Gastroesophageal sphincter (tissue), 4 donors: ENCODE measurements at places on chromosomes 7 and 10.

DNA sequence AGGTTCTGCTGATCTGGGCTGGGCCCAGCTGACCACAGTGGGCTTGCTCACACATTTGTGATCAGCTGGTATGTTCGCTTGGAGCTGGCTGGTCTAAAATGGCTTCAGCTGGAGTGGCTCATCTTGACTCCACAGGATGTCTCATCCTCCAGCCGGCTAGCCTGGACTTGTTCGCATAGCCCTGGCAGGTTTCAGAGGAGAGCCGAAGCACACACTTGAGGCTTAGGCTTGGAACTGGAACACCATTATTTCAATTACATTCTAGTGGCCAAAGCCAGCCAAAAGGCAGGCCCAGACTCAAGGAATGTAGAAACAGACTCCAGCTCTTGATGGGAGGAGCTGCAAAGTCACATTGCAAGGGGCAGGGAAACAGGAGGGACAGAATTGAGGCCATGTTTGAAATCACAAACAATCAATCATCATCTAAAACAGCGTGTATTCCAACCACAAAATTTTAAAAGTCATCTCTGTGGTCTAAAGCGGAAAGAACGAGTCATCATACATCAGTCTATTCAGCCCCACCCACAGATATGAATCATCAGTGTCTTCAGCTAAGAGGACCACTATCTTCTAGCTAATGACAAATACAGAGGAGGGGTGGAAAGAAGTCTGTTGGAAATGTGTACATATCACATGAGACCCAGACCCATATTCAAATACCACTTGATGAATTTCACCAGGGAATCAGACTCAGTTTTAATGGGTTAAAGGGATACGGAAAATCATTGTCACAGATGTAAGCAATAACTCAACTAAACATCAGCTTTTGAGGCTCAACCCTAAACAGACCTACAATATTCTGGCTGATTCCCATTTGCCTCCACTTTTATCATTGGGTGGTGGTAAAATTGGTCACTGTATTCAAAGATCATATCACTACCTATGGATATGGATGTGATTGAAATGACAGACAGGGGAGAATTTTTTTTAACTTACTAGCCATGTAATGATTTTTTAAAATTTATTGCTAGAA is 139.0 kb upstream of the MKLN1 start:
- ATAC-seq, result peak; percentile 87

GRCh38 chr10:62919776-62920175 is 103.6 kb upstream of the EGR2 start:
- no peak for ATAC-seq

DNA sequence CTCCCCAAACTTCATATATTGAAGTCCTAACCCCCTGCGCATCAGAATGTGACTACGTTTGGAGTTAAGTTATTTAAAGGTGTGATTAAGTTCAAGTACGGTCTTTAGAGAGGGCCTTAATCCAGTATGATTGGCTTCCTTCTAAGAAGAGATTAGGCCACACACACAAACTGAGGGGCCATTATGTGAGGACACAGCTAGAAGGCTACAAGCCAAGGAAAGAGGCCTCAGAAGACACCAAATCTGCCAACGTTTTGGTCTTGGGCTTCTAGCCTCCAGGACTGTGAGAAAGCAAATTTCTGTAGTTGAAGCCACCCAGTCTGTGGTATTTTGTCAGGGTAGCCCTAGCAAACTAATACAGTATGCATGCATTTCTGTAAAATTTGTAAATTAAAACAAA is 41.7 kb downstream of the REEP3 start:
- no peak for ATAC-seq

DNA sequence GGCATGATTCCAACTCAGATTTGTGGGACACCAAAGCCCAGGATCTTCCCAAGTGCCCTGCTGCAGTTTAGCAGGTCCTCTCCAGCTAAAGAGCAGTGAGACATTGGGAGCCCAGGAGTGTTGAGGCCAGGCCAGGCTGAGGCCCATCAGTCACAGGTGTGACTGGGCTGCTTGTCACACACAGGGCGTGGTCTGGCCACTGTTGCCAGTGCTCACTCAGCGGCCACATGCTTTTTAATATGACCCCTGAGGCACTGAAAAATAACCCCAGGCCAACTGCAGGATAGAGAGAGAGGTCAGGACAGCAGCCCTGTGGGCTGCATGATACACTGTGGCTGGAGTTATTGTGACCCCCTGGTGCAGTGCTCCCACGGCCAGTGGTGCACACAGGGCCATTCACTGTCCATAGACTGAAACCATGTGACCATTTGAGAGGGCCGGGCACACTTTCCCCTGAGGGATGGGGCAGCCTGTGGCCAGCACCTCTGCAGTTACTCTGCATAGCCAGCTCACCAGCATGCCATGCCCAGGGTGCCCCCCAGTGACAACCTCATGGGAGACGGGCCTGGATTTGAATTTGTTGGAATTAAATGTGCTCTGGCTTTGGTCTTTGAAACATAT is 4.2 kb downstream of the GDF2 start:
- no peak for ATAC-seq

- no peak for ATAC-seq
Measured at GRCh38 chr7:100863406-100863950, 3.7 kb upstream of the TRIP6 start.

- peak; percentile 73 for ATAC-seq
Measured at GRCh38 chr10:59872892-59873463, 33.4 kb downstream of the CCDC6 start.

DNA sequence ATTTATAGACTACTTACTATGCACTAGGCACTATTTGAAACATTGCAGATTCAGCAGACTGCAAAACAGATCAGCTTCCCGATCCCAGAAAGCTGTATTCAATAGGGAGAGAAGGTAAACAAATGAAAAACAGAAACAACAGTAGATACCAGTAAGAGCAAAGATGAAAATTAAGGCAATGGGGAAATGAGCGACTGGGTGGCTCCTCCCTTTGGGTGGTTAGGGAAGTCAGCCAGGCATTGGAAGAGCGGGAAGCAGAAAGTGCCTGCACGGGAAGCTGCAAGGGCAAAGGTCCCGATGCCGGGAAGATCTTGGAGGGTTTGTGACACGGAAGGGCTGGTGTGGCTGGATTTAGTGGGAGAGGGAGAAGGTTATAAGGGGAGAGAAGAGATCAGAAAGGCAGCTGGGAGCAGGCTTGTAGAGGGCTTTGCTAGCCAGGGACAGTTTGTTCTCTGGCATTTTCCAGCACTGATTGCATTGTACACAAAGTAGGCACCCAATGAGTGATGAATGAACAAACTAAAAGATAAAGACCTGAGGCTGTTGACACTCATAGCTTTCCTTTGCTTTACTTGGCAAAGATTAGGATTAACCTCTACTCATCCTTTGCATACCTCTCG is 67.8 kb downstream of the NAMPT start:
- peak; percentile 83 for ATAC-seq

DNA sequence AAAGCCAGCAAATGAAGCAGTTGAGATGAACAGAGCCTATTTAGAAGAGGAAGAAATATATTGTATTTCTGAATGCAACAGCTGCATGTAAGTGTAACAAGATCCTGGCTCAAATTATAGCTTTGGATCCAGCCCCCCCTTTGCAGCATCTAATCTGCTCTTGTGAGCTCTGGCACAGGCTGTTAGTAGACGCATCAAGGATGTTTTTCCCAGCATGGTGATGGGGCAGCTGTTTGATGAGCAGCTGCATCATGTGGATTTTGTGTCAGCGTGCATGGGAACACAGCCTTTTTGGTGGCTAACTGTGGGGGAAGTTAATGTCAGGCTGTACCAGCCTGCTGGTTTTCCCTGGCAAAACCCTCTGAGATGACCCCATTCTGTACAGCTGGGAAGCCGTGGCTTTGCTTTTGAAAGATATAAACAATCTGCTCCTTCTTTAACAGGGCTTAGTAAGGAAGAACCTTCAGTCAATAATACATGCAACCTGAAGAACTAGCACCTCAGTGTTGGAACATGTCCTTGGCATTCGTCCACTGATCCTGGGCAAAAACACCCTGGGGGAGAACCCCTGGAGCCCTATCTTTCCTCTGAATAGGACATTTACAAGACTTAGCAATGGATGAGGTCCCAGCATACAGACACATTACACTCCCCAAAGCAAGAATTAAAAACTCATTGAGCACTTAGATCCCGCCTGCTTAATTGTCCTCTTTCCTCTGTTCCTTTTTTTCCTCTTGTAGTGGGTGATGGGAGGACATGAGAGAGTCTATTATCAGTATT is 70.6 kb downstream of the NPS start:
- no peak for ATAC-seq

GRCh38 chr7:131365838-131366237 is 38.2 kb downstream of the MKLN1 start:
- peak; percentile 67 for ATAC-seq

- ATAC-seq, result no peak
Measured at GRCh38 chr7:115135146-115135545, 213.3 kb downstream of the MDFIC start.

- ATAC-seq, result peak; percentile 73
Measured at GRCh38 chr10:5692461-5693358, 8.1 kb downstream of the TASOR2 start.

- no peak for ATAC-seq
Measured at GRCh38 chr10:44761076-44761475, 150.1 kb upstream of the TMEM72 start.

DNA sequence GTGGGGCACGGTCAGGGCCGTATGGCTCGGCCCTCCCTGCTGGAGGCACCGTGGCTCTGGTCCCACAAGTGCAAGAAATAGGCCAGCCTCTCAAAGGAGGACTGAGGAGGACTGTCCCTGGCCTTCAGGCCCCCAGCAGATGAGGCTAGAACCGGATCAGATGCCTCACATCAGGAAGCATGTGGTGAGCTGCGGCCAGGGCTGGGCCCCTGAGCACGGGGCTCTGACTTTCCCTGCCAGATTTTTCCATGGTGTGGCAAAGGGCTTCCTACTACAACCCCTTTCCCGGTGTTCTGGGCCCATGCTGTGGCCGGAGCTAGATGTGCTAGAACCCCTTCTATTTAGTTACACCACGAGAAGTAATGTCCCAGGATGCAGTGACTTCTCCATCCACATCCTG is 100.4 kb downstream of the TCERG1L start:
- no peak for ATAC-seq

- ATAC-seq, result no peak
Measured at GRCh38 chr10:115844591-115844990, 428.4 kb downstream of the GFRA1 start.

- no peak for ATAC-seq
Measured at GRCh38 chr7:47653550-47654411, 71.9 kb upstream of the TNS3 start.

GRCh38 chr10:103558911-103559310 is 65.4 kb downstream of the NEURL1 start:
- no peak for ATAC-seq

DNA sequence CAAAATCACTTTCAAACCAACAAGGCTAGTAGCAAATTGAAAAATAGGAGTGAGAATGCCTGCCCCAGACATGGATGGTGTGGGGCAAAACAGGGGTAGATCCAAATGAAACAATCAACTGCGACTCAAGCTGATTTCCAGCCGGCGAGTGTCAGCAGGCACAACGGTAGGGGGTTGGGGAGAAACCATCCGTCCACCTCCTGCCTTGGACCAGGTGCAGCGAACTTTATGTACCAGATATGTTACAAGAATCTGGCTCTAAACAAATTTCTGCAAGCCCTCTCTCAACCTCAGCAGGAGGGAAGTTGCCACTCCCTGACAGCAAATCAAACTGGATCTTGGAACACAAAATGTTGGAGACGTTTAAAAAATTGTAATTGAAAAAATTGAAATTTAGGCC is 45.2 kb downstream of the PYROXD2 start:
- ATAC-seq, result no peak

GRCh38 chr10:44311563-44312051 is 73.3 kb downstream of the CXCL12 start:
- ATAC-seq, result no peak

DNA sequence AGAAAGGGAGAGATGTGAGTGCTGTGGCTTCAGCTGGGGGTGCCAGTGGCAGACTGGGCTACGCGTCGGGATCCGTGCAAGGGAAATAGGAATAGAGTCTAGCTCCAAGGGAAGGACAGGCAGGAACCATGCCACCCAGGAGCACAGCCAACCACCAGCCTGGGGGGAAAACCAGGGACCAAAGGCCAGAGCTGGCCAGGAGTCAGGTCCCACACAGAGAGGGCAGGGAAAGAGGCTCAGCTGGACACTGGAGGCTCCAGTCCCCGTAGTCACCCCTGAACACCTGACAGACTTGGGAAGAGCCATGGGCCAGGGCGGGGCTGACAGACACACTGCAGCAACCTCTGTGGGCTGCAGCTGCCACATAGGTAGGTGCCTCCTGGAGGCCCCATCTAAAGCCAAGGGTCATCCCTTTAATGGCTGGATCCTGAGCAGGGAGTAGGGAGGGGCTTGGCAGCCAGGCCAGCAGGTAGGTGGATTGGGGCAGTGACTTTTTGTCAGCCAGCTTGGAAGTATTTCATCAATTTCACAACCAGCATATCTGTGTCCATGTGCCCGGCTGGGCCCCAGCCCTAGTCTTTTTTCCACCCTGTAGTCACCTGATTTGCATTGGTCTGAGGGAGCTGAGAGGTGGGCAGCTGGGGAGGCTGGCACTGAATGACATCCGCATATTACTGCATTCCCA is 163.2 kb downstream of the SH2D4B start:
- no peak for ATAC-seq

DNA sequence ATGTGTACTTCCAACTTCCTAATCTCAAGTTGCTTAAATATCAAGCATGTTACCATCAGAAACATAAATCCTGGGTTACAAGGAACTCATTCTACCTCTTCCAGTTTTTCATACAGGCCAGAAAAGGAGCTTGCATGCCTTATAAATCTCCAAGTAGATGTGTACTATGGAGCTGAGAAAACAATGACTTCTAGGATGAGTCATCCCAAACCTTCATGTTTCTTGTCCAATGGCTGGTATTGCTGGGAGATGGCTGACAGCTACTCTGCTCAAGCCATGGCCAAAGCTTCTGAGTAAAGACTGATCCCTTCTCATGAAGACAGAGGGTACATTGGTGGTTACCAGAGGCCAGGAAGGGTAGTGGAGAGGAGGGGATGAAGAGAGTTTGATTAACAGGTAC is 8.6 kb downstream of the RAPGEF5 start:
- no peak for ATAC-seq

- peak; percentile 39 for ATAC-seq
Measured at GRCh38 chr10:69465457-69466157, 14.3 kb downstream of the TSPAN15 start.
